ENCODE measurements at places on chromosomes 1 and 21. TPM values are rescaled to one million over a fixed set of nuclear protein-coding genes. Genes with fewer than 3 reads are reported as not detected.

DNA sequence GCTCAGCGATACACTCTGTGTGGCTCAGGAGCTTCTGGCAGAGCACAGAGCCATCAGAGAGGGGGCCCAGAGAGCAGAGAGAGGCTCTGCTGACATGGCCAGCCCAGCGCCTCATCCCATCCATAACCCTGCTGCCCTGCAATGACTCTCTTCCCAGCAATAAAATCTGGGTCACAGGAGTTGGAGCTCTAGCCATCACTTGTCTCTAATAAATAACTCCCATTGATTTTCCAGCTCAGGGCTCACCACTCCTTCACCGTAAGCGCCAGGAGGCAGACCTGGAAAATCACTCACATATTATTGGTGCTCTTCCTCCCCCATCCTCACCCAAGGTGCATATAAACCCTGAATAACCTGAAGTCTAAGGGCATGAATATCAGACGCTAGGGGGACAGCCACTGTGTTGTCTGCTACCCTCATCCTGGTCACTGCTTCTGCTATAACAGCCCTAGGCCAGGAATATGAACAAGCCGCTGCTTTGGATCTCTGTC lies at the start of gene APCS:
Gene APCS, plus strand, starts transcription at position 366 of the 491 bp plus-strand sequence. Its CDS starts 96 bp downstream, at position 462.
- no peaks in the 10 kb centered on the region for H3K36me3 ChIP-seq
- no peaks in the 10 kb centered on the region for H3K4me1 ChIP-seq
- no peak within 1 kb of the TSS for H3K27ac ChIP-seq
- H3K4me3 ChIP-seq = no peak within 1 kb of the TSS

The B4GALT3 gene
- 35.5 TPM for total RNA-seq

- H3K27ac ChIP-seq = peak overlapping the region; percentile 41
- H3K27me3 ChIP-seq = no peaks in the 10 kb centered on the region
- H3K4me1 ChIP-seq = peaks cover 9% of the 10 kb centered on the region
- H3K4me3 ChIP-seq = no peak overlapping the region
Measured at GRCh38 chr1:201063145-201063544, 39.6 kb upstream of the KIF21B start.

GRCh38 chr1:56363007-56363770 lies 216.2 kb downstream of the PLPP3 start:
- H3K36me3 ChIP-seq = no peaks in the 10 kb centered on the region
- H3K27me3 ChIP-seq = no peaks in the 10 kb centered on the region
- DNase-seq = no peak
- peak overlapping the region; percentile 85 for H3K27ac ChIP-seq
- no peak overlapping the region for H3K4me3 ChIP-seq

DNA sequence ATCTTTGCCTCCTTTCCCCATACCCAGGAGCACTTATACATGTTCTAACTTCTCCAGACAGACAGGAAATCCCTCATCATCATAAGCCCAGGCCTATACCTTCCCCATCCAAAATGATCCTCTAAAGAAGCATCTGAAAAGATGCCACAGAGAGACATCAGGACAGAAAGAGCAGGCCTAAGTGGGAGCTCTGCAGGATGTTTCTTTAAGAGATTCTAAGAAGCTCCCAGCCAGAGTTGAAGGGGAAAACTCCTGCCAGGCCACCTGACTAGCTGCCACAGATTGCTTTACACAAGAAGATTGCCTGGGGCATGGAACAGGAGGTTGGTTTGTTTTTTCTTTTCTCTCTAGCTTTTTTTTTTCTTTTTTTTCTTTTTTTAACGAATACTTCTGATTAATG lies 275.8 kb downstream of the VAV3 start:
- DNase-seq = no peak
- H3K27me3 ChIP-seq = no peaks in the 10 kb centered on the region
- H3K36me3 ChIP-seq = no peaks in the 10 kb centered on the region
- no peaks in the 10 kb centered on the region for H3K4me1 ChIP-seq
- H3K27ac ChIP-seq = no peak overlapping the region
- H3K4me3 ChIP-seq = no peak overlapping the region

The NDUFS5 gene
- total RNA-seq = 953 TPM

GRCh38 chr1:240508950-240509349 lies 103.0 kb downstream of the GREM2 start:
- no peaks in the 10 kb centered on the region for H3K36me3 ChIP-seq
- no peaks in the 10 kb centered on the region for H3K27me3 ChIP-seq
- H3K4me1 ChIP-seq = no peaks in the 10 kb centered on the region
- no peak for DNase-seq
- H3K4me3 ChIP-seq = no peak overlapping the region

The NVL gene
- 7.4 TPM for total RNA-seq

- no peak overlapping the region for H3K27ac ChIP-seq
- H3K36me3 ChIP-seq = no peaks in the 10 kb centered on the region
- H3K4me1 ChIP-seq = peaks cover 8% of the 10 kb centered on the region
- peaks cover 19% of the 10 kb centered on the region for H3K27me3 ChIP-seq
- no peak for DNase-seq
Measured at GRCh38 chr21:45252448-45252925, 35.2 kb downstream of the POFUT2 start.

DNA sequence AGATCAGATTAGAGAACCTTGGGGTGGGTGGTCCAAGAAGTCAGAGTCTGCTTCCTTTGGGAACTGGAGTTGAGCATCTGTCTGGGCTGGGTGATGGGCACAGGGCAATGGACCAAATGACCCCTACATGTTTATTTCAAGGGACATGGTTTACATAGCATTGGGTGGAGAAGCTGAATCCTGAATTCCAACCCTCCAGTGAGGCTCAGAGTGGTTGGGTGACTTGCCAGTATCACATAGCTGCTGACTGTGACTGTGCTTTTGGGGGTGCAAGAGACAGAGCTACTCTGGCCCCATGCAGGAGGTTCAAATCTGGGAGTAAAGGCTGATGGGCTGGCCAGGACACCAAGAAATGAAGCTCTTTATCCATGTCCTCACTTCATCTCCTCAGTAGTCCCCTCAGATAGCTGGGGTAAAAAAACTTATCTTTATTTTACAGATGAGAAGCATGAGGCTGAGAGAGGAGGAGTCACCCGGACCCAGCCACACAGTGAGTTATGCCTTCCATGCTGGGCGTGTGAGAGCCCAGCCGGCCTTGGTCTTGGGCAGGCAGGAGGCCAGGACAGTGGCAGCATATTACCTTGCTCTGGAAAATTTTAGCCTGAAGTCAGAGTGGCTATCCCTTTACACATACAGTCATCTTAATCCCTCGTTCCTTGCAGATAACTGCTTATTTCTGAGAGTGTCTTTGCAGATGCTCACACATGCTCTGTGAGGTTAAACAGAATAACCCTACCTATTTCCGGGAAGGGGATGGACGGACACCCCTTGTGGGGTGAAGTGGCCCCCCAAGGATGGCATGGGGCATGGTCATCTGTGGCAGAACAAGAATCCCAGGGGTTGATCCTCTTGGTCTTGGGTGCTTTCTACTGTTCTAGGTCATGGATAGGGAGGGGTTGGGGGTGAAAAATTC lies 2.8 kb upstream of the SERINC2 start:
- DNase-seq = no peak
- H3K4me1 ChIP-seq = no peaks in the 10 kb centered on the region
- no peak overlapping the region for H3K4me3 ChIP-seq
- no peaks in the 10 kb centered on the region for H3K27me3 ChIP-seq
- no peaks in the 10 kb centered on the region for H3K36me3 ChIP-seq
- no peak overlapping the region for H3K27ac ChIP-seq

The MARK1 gene
- total RNA-seq = 1.3 TPM

DNA sequence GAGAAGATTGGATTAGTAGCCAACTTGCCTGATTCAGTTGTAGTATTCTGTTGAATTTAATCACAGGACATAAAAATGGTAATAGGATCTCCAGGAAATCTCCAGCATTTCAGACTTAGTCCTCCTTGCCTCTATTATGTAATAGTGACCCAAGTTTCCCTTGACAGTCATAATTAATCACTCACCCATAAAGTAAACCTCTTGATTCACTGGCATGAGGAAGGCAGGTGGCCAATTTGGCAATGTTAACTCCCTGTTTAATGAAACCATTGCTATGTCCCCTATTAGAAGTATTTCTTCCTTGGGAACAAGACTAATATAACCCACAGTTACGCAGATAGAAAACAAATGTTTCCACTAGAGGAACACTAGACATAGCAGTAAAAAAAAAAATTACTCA lies 604.8 kb upstream of the CXADR start:
- DNase-seq = no peak
- no peaks in the 10 kb centered on the region for H3K27me3 ChIP-seq
- H3K27ac ChIP-seq = peak overlapping the region; percentile 39
- no peaks in the 10 kb centered on the region for H3K36me3 ChIP-seq
- peaks cover 13% of the 10 kb centered on the region for H3K4me1 ChIP-seq

The C1QC gene
- 35.9 TPM for total RNA-seq

DNA sequence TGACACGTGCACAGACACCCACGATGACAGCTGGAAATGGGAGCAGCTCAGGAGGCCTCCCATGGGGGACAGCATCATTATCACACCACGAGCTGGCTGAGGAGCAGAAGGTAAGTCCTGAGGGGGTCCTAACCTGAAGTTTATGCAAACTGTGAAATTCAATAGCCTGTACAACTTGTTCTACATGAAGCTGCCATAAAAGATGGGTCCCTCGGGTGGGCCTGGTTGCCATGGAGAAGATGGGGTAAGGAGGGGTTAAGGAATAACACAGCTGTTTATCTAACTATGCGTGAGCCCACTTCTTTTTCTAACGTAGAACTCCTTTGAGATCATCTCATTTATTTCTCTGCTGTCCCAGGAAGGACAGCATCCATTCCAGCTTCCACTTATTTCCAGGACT lies 163.4 kb upstream of the CD34 start:
- no peak for DNase-seq
- H3K27ac ChIP-seq = no peak overlapping the region
- no peak overlapping the region for H3K4me3 ChIP-seq
- H3K36me3 ChIP-seq = no peaks in the 10 kb centered on the region

The GNG4 gene
- total RNA-seq = not detected

- peaks cover 3% of the 10 kb centered on the region for H3K4me1 ChIP-seq
- H3K4me3 ChIP-seq = no peak overlapping the region
- no peak overlapping the region for H3K27ac ChIP-seq
- no peaks in the 10 kb centered on the region for H3K27me3 ChIP-seq
Measured at GRCh38 chr1:55559842-55560241, 344.7 kb upstream of the USP24 start.

DNA sequence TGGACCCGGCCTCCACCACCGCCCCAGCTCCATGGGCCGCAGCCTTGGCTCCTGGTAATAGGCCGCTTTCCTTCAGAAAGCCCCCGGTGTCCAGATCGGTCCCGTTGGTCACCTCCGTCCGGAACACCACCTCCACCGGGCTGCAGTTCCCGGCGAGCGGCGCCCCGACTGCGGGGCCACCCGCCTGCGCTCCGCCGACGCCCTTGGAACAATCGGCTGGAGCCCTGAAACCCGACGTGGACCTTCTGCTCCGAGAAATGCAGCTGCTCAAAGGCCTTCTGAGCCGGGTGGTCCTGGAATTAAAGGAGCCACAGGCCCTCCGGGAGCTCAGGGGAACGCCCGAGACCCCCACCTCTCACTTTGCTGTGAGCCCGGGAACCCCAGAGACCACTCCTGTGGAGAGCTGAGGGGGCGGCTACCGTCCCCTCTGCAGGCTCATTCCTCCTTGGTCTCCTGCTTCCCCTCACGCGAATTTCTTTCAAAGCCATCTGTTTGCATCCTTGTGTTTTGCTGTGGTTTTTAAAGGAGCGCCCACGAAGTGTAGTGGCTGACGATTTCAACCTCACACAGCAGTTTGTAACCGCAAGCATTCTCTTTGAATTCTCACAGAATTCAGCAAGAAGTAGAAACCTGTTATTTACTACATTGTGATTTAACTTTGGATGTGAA lies 6.0 kb downstream of the FCRLB start:
- H3K36me3 ChIP-seq = no peaks in the 10 kb centered on the region
- DNase-seq = no peak

DNA sequence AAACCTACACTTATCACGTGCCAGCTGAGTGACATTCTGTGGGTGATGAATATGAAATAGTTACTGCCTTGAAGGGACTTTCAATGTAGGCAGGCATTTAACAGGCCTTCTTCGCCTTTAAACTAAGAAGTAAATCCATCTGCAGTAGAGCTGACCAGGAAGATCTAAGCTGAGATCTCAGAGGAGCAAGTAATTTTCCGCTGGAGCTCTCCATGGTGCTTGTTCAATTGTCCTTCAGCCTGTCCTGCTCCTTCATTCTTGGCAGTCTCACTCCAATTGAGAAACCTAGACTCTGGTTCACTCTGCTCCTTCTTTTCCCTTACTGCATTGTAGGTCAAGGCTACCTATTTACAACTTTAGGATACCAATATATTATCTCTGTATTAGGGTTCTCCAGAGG lies 183.5 kb downstream of the HMCN1 start:
- no peaks in the 10 kb centered on the region for H3K27me3 ChIP-seq
- no peak for DNase-seq
- no peak overlapping the region for H3K27ac ChIP-seq
- no peak overlapping the region for H3K4me3 ChIP-seq
- no peaks in the 10 kb centered on the region for H3K36me3 ChIP-seq

- no peak overlapping the region for H3K4me3 ChIP-seq
- H3K36me3 ChIP-seq = no peaks in the 10 kb centered on the region
- H3K27ac ChIP-seq = no peak overlapping the region
- DNase-seq = no peak
Measured at GRCh38 chr1:113146242-113147072, 73.5 kb downstream of the LRIG2 start.

DNA sequence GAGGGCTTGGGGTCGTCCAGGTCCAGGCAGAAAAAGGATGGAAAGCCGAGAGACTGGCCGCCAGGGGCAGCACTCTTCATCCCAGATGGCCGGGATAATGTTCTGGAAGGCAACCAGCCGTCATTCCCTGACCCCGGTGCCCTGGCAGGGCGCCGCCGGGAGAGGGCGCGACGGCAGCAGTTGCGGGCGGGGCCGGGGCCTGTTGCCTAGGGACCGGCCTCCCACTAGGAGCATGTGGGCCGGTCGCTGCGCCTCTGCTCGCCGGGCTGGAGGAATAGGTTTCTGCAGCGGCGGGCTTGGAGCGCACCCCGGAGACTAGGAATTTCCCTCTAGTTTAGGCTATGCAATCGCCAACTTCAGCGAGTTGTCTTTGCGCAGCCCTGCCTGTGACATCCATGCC lies 11.0 kb downstream of the DMRTB1 start:
- no peak overlapping the region for H3K4me3 ChIP-seq
- H3K27ac ChIP-seq = no peak overlapping the region
- H3K4me1 ChIP-seq = no peaks in the 10 kb centered on the region
- no peak for DNase-seq

DNA sequence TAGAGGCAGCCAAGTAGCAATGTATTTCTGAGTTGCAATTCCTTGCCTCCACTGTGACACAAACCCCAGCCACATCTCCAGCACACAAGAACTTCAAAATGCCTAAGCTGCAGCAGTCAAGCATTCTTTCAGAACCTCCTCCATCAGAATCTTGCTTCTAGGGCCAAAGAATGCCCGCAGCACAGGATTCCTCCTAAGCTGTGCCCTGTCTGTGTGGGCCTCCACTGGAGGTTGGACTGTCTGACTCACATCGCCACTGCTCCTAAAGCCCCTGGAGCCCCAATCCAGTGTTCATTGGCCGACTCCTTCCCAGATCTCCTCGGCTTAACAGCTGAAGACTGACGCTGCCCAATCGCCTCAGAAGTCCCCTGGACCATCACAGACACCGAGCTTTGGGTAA lies 43.2 kb upstream of the SERTAD4 start:
- no peaks in the 10 kb centered on the region for H3K36me3 ChIP-seq
- H3K4me1 ChIP-seq = no peaks in the 10 kb centered on the region
- H3K27me3 ChIP-seq = no peaks in the 10 kb centered on the region
- DNase-seq = no peak
- no peak overlapping the region for H3K27ac ChIP-seq
- no peak overlapping the region for H3K4me3 ChIP-seq

GRCh38 chr1:86621286-86621685 lies 74.4 kb downstream of the CLCA4 start:
- no peaks in the 10 kb centered on the region for H3K4me1 ChIP-seq
- no peaks in the 10 kb centered on the region for H3K27me3 ChIP-seq
- no peaks in the 10 kb centered on the region for H3K36me3 ChIP-seq
- no peak overlapping the region for H3K27ac ChIP-seq

All from gastrocnemius medialis (tissue), 4 donors.